CD4-positive, alpha-beta T cell treated with Interleukin-17A for 1 hour (primary cell): ENCODE measurements at places on chromosomes 5 and 9.
A peak's percentile ranks its signal among the peaks of the same experiment; 100 is the strongest.

- DNase-seq, result no peak
Observed at GRCh38 chr9:92232190-92232589, 61.3 kb downstream of the IARS1 start.

DNA sequence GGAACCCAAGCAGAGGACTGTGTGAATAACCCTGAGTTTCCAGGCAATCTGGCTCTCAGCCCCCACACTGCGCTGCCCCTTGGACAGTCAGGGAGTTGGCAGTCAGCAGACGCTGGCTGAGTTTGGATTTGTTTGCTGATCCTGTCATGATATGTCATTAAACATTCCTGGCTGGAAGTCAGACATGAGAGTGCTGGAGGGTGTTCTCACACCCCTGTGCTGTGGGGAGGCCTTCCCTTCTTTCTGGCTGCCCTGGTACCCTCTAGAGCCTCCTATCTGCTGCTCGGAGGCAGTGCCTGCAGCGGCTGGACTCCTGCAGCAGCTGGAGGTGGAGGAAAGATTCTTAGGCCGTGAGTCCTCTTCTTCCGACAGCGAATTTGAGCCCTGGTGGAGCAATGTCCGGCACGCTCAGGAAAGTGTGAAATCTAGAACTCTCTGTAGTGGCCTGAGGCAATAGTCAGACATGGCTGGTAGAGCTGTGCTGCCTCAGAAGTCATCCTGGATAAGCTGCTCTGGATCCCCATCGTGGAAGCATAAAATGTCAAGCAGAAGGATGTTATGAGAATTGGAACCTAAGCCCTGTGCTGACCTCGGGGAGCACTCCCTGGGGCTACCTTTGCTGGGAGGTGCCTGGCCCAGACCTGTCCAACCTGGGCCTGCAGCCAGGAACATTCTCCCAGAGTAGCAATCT is 72.0 kb downstream of the PDE8B start:
- no peak for DNase-seq

- DNase-seq, result peak; percentile 87
Observed at GRCh38 chr5:154937718-154938466, at the start of gene GEMIN5. Gene GEMIN5, minus strand, starts transcription at chr5:154938211. Its CDS starts 78 bp downstream, at chr5:154938133.

- DNase-seq, result no peak
Observed at GRCh38 chr9:91770229-91770628, 179.8 kb downstream of the ROR2 start.

- peak; percentile 16 for DNase-seq
Observed at GRCh38 chr9:77864211-77864889, 167.3 kb downstream of the GNAQ start.

DNA sequence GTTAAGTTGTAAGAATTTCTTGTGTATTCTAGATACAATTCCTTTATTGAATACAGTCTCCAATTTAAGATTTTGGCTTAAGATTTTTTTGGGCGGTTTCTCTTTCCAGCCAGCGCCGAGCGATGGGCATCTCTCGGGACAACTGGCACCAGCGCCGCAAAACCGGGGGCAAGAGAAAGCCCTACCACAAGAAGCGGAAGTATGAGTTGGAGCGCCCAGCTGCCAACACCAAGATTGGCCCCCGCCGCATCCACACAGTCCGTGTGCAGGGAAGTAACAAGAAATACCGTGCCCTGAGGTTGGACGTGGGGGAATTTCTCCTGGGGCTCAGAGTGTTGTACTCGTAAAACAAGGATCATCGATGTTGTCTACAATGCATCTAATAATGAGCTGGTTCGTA is 278.7 kb upstream of the TARS1 start:
- DNase-seq, result no peak

- peak; percentile 22 for DNase-seq
Observed at GRCh38 chr9:79757881-79758669, 186.3 kb downstream of the TLE4 start.

- DNase-seq, result peak; percentile 4
Observed at GRCh38 chr5:7261049-7261448, 134.9 kb upstream of the ADCY2 start.

- no peak for DNase-seq
Observed at GRCh38 chr5:178324481-178325310, 92.1 kb upstream of the PHYKPL start.

DNA sequence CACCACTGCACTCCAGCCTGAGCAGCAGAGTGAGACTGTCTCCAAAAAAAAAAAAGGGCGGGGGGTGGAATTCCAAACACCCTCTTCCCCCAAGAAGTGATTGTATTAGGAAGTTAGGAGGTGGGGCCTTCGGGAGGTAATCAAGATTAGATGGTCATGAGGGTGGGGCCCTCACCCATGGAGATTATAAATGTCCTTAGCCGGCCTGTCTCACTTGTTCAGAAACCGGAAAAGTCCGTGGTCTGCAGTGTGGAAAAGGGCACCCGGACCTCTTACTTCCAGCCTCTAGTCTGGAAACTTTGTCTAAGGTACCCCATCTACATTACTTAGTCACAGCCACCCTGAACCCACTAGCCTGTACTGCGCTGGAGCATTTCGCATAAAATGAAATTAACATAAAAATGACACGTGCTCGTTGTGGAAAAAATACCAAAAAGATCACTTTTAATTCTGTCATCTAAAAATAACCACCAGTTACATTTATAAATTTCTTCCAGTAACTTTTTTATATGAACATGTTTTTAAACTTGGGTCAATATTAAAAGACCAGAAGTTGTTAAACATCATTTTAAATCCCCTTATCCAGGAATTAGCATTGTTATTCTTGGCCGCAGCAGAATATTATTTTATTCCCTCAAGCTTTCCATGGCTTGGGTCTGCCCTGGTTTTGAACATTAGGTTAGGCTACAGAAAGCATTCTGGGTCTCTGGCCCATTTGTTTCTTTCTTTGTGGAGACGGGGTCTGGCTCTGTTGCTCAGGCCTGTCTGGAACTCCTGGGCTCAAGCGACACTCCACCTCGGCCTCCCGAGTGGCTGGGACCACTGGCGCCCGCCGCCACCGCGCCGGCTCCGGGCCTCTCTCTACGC is 1.2 kb upstream of the CKS2 start:
- peak; percentile 22 for DNase-seq

DNA sequence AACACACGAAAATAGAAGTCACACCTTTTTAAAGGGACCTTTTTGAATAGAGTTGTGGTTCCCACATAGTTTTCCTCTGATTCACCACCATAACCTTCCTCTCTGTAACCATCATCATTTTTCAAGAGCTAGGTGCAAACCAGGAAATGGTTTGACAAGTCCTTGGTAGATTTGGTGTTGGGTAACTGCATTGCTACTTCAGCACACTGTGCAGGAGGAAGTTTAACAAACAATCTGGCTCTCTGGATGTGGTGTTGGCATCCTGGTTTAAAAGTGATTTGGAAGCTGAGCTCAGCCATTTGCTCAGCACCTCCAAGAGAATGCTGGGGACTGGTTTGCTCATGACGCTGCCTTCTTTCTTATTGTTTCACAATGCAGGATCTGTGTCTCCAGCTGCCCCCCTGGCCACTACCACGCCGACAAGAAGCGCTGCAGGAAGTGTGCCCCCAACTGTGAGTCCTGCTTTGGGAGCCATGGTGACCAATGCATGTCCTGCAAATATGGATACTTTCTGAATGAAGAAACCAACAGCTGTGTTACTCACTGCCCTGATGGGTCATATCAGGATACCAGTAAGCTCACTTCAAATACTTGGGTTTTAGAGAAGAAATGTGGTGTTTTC is 213.1 kb downstream of the RFK start:
- DNase-seq, result no peak

GRCh38 chr5:33401482-33402390 is 39.0 kb upstream of the TARS1 start:
- DNase-seq, result no peak

DNA sequence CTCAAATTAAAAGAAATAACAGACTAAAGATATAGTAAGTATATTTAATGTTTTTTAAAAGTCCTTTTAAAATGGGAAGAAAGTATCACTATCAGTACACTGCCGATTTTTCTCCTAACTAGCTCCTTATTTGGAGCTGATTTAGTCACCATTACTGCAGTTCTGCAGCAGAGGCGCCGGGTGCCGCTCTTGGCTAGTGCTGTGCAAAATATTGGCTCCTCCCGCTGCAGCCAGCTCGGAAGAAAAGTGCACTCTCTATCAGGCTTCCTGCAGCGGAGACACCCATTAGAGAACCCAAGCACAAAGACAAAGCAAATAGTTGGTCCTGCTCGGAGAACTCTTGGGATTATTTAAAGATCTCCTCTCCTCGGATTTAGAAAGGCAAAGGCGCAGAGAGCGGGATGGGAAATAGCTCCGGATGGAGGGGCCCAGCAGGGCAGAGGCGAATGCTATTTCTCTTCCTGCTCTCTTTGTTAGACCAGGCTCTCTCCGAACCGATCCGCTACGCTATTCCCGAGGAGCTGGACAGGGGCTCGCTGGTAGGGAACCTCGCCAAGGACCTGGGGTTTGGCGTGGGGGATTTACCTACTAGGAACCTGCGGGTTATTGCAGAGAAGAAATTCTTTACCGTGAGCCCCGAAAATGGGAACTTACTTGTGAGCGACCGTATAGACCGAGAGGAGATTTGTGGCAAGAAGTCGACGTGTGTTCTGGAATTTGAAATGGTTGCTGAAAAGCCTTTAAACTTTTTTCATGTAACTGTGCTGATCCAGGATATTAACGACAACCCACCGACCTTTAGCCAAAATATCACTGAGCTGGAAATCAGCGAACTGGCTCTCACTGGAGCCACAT is at the start of gene PCDHGB3:
Gene PCDHGB3 (plus strand): TSS at position 249 of the 855 bp plus-strand sequence. CDS start 153 bp downstream, at position 402.
- DNase-seq, result peak; percentile 52

GRCh38 chr5:132873119-132873929 is at the start of gene LEAP2:
Gene LEAP2, plus strand, starts transcription at chr5:132873668. Its CDS starts 27 bp downstream, at chr5:132873695.
- DNase-seq, result no peak

- DNase-seq, result no peak
Observed at GRCh38 chr5:56608217-56608925, 207.0 kb upstream of the MAP3K1 start.

DNA sequence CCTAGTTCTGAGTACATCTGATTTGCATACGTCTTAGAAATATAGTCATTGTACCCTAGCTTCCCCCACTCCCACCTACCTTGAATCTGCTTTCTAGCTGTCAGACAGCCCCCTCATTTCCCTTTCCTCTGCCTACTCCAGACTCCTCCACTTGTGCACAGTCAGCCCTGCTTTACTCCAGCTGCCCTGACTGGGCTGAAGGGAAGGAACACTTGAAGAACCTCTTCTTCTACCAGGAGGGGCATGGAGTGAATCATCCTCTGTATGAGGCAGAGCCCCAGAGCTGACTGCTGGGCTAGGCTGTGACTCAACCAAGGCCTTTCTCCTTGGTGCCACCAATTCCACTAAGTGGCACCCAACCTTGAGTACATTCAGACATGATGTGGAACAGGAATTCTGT is 18.1 kb upstream of the ZFR start:
- no peak for DNase-seq

DNA sequence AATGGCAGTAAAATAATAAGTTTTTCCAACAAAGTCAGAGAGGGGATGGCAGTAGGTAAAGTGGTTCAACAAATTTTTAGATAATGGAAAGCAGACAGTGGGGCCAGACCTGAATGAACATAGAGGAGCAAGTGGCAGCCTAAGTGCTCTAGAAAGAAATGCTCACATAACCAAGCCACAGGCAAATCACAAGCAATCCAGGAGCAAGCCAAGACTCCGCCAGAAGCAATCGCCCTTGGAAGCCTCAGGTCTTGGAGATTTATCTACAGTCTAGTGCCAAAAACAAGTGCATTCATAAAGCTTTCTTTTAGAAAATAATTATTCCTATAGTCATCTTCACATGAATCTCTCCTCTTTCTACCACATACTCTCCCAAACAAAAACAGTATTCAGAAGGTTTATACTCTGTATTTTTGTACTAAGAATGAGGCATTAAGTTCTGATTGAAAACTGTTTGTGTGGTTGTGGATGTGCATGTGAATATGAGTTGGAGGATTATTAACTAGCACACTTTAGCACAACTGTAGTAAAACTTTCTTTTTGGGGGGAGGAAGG is 375.5 kb downstream of the CDH9 start:
- DNase-seq, result no peak

GRCh38 chr9:89514956-89515355 is 17.0 kb upstream of the SEMA4D start:
- DNase-seq, result no peak

GRCh38 chr5:128667152-128667551 is 129.1 kb upstream of the FBN2 start:
- DNase-seq, result no peak

DNA sequence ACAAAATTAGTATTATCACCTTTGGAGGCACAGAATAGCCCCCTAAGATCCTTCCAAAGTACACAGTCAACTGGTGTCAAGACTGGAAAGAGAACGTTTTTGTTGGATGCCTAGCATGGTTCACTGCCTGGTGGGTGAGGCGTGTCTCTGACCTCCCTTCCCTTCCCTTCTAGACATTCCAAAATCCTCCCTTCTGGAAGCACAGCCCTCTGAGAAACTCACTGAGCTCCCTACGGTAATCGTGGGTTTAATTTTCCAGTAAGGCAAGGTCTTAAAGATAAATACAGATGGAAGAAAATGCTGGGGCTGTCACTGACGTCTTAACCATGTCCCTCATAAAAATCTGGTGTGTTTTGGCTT is 138.8 kb downstream of the LIFR start:
- no peak for DNase-seq

GRCh38 chr5:90518661-90519060 is 10.7 kb downstream of the LYSMD3 start:
- no peak for DNase-seq

DNA sequence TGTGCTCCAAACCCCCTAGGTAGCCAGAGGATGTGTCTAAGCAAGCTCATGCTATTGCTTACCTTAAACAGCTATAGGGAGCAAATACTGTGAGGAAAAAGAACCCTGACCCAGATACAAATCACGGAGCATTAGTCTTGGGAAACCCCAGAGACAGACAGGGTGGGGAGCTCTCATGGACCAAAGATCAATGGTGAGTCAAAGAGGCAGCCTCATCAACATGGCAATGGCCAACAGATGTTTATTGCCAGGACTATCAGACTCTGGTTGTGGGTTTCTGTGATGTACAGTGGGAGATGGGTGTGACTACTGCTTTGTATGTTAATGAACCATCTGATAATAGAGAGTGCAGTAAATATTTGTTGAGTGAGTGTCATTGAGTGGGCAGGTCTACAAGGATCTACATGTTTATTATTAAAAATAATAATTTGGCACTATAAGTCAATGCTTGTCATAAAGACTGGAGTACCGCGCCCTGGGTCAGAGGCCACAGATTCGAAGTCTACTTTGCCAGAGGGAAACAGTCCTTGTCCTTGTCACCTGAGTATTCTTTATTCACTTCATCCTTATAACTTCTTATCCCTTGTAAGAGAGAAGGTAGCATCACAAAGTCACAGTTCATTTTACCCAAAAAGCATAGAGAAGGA is 56.5 kb upstream of the RAI14 start:
- no peak for DNase-seq

DNA sequence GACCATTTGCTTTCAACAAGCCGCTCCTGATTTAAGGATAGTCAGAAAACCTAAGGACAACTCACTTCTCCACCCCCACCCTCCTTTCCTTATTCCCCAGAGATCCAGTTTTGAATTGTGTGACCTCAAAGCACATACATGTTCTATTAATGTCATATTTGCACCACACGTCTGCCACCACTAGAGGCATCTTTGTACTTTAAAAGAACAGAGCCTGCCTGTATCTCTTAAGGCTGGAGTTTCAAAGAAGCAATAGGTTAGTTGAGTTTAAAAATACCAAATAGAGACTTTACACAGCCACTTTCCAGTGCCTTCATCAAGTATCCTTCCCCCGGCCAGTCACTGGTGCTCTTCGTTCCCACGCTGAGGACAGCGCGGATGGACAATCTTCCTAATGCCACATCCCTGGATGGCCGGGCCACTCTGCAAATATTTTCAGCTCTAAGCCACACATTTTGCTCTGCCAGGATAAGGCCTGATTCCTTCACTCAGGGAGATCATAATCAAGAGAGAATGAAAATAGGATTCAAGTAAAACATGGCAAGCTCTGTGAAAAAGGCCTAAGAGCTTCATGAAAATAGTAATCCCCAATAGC is 146.3 kb downstream of the SNCAIP start:
- no peak for DNase-seq
